ENCODE measurements at places on chromosomes 5 and 9.

DNA sequence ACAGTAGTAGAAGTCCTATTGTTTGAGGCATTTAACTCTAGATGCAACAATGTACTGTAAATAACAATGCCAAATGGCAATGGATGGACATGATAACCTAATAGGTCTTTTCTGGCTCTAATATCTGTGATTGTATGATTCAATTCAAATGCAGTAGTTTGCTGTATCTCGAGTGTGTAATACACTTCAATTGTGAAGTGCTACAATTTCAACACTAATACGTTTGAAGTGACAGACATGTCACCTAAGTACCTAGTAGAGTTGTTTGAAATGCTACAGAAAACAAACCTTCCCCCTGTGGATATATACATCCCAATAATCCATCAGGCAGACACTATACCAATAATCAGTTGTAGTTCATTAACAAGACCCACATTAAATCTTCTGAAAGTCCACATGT lies 305.9 kb upstream of the ITGA1 start:
- no peak for DNase-seq

- no peak for DNase-seq
Observed at GRCh38 chr5:129977810-129978209, 73.5 kb downstream of the CHSY3 start.

- DNase-seq, result no peak
Observed at GRCh38 chr9:134559013-134559412, 82.6 kb upstream of the COL5A1 start.

DNA sequence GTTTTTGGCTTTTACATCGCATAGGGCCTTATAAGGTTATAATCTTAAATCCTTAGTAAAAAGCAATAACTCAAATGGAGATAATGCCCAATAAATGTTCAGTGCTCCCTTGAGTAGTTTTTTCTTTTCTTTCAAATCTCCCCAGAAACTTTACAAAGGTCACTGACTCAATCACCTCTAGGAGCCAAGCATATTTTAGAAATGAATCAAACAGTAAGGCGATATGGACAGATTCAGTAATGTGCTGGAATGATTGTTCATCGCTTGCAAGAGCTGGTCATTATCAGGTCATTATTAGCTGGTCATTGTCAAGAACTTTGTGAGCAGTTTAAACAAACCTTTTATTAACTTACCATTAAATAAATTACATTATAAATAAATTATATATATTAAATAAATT lies 130.4 kb upstream of the SLIT3 start:
- DNase-seq, result no peak

DNA sequence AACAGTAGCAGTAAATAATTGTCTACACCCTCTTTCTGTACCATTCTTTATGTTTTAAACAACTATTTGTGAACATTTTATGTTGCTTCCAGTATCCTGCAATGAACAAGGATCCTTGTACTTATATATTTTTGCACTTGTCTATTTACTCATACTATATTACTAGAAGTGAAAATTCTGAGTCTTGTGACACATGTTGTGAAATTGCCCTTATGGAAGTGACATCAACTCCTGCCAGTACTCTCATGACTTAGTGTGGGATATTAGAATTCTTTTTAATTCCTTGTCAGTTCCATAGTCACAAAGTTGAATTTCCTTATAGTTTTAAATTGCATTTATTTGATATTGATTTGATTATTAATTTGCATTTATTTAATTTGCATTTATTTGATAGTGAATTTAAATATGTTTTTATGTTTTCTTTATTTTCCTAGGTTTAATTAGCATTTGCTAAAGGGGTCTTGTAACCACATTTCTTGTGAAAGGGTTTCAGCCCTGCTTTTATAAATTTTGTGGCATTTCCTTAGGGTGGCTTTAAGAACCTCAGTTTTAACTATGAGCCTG lies 27.7 kb downstream of the PARP8 start:
- DNase-seq, result no peak

DNA sequence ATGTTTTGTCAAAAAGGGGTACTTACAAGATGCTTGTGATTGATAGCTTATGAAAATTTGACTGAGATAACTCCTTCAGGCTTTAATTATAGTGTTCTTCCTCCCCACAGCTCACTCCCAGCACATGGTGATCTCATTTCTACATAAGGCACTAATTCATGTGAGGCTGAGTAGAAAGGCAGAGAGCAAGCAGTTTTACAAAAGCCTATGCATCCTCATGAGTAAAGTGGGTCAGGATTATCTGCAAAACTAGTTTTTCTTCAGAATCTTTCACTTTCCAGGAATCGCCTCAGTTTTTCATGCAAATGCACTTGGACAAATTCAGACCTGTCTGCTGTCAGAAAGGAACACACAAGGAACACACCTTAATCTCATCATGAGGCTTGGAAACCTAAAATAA lies 92.1 kb upstream of the FBN2 start:
- no peak for DNase-seq

DNA sequence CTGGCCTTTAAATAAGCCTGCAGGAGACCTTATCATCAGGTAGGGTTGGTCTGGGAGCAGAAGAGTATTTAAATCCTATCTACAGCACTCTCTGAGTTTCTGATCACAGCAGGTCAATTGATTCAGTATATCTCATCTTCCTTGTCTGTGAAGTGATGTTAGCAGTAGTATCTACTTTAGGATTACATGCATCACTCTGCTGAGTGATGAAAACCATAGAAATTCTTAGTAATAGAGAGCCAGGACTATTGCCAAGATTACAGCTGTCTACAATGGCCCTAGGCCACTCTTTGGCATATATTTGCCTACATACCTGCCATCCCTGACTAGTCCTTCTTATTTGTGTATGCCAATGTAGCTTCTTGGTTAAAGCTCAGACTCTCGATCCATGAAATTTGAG lies 183.8 kb downstream of the ASTN2 start:
- no peak for DNase-seq

DNA sequence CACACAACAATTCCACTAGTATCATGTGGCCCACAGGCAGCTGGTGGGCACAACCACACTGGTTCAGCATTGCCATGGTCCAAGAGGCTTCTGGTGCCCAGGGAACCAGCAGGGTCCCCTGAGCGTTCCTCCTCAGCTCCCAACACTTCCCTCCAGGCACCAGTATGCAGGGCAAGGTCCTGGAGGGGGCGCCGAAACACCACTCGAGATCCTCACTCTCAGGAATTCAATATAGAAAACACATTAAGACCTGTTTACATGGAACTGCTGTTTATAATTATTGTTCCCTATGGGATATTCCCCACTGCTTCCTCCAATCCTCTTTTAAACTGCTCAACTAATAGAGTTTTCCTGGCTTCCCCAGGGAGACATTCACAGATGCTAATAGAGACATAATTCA lies 91.9 kb upstream of the GABRP start:
- no peak for DNase-seq

GRCh38 chr5:176739461-176740051 lies 70.8 kb upstream of the UNC5A start:
- DNase-seq, result no peak

DNA sequence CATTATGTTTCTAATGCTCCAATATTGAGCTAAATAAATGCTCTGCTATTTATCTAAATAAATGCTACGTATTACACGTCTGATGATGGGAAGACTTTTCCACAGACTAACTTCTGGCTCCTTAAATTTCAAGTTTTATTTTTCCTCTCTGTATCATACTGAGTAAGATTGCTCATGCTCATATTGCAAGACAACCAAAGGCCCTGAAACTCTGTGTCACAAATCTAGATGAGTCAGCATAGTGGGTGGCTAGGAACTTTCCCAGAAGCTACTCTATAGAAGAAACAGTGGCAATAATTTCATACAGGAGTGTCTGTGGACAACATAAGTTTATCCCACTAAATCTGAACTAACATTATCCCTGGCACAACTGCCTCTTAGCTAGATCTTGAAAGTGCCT lies 53.0 kb upstream of the RFX3 start:
- DNase-seq, result no peak

- DNase-seq, result no peak
Observed at GRCh38 chr9:124278054-124278540, 20.3 kb downstream of the NEK6 start.

GRCh38 chr9:76571288-76571687 lies 112.3 kb downstream of the GCNT1 start:
- no peak for DNase-seq

- DNase-seq, result no peak
Observed at GRCh38 chr5:82234885-82235284, 43.3 kb downstream of the RPS23 start.

DNA sequence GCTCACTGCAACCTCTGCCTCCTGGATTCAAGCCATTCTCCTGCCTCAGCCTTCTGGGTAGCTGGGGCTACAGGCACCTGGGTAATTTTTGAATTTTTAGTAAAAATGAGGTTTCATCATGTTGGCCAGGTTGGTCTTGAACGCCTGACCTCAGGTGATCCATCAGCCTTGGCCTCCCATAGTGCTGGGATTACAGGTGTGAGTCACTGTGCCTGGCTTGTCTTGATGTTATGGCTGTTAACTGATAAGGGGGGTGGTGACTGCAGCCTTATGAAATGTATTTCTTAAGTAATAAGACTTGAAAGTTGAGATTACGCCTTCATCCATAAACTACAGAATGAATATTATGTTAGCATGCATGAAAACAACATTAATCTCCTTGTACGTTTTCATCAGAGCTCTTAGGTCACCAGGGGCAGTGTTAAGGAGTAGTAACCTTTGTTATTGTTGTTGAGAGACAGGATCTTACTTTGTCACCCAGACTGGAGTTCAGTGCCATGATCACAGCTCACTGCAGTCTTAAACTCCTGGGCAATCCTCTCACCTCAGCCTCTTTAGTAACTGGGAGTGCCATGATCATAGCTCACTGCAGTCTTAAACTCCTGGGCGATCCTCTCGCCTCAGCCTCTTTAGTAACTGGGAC lies 148.3 kb downstream of the ATP10B start:
- DNase-seq, result no peak

GRCh38 chr5:3417376-3417943 lies 178.2 kb upstream of the IRX1 start:
- DNase-seq, result no peak

- DNase-seq, result no peak
Observed at GRCh38 chr9:108325406-108325805, 530.4 kb downstream of the ACTL7B start.

DNA sequence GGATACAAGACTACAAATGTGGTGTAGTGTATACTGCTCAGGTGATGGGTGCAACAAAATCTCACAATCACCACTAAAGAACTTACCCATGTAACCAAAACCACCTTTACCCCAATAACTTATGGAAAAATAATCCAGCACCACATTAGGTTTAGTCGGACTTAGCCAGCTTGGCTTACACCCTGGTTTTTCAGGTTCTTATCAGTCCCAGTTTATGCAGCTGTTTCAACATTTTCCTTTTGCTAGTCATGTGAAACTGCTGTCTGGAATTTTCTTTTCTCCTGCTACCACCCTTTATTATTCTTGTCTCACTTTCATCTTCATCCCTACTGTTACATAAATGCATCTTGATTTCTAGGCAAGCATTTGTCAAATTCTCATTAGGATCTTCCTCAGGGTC lies 51.5 kb downstream of the STK32A start:
- DNase-seq, result no peak

- no peak for DNase-seq
Observed at GRCh38 chr9:136880651-136881050, 5.7 kb upstream of the TRAF2 start.

DNA sequence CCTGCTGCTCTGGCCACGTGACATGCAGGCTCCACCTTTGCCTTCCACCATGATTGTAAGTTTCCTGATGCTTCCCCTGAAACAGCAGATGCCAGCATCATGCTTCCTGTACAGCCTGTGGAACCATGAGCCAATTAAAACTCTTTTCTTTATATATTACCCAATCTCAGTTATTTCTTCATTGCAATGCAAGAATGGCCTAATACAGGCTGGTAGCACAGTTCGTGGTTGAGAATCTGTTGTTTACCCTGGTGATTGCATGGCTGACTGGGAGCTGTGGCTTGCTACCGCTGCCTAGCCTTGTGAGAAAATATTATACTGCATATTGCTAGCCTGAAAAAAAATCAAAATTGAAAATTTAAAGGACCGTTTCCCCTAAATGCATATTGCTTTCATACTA lies 44.8 kb upstream of the PTPN3 start:
- no peak for DNase-seq

GRCh38 chr9:85112391-85112790 lies 442.9 kb downstream of the NTRK2 start:
- no peak for DNase-seq

GRCh38 chr5:36743891-36744772 lies 132.4 kb upstream of the NIPBL start:
- DNase-seq, result no peak

DNA sequence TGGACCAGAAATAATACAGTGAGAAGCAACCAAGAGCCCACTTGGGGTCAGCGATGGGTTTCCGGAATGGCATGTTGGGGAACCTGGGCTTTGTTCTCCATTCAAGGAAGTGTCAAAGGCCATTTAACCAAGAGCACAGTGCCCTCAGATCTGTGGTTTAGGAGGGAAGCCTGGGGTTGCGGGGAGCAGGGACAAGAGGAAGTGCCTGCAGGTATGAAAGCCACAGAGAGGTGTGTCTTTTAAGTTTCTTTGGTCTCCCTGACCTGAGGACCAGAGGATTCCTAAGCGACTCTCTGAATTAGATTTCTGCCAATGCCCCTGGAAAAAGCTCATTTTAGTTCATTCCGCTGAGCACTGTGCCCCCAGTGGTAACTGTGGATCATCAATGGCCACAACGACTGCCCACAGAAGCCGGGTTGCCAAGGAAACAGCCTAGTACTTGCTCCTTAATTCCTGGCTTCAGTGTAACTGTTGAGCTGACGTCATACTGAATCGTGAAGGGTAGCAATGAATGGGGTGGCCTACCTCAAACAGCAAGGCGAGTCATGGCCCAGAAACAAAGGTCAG lies 107.3 kb upstream of the SPIN1 start:
- no peak for DNase-seq

DNA sequence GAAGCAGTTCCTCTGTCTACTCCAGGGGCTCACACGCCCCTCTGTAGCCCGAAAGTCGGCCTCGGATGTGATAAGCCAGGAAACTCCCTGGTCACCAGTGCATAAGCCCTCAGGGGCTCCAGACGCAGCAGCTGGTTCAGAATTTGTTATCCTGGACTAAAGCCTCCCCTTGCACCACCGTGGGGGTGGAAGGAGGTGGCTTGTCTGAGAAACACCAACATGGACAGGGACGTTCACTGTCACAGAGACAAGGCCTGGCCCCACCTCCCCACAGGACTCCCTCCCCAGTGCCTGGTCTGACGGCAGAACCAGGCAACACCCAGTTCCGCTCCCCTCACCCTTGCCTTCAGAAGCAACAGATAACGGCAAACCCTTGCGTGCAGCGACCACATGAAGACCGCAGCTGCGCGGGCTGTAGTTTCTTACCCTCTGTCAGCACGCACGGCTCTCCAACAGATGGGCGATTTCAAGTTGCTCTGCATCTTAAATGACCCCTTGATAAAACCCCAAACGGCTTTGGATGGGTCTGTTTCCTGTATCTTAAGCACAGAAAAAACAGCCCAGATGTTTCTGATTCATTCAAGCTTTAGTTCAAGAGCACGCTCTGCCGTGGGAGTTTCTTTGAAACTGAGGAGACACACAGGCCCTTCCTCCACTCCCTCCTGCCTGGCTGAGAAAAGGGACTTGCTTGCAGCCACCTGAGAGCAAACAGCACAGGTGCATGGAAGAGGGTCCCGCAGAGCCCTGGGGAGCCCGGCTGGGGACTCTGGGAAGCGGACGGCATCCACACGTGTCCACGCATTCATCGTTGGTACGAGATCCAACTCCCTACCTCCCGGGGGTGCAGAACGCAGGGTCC lies 44.7 kb upstream of the NKD2 start:
- DNase-seq, result peak; percentile 13

- no peak for DNase-seq
Observed at GRCh38 chr5:98786191-98786853, 12.9 kb downstream of the RGMB start.

Data from stimulated activated CD4-positive, alpha-beta T cell treated with anti-CD3 and anti-CD28 coated beads, Interleukin-4, amount 100 ng/mL, for 4 hours (primary cell).